ENCODE measurements at places on chromosomes 13 and 19. TPM values are rescaled to one million over a fixed set of nuclear protein-coding genes. Genes with fewer than 3 reads are reported as not detected.

CD209 gene
- not detected for total RNA-seq

STOML3 gene
- total RNA-seq: not detected

DYRK1B gene
- 15.4 TPM for total RNA-seq

RFXAP gene
- 1.3 TPM for total RNA-seq

RAB3D gene
- total RNA-seq: 24.0 TPM

ICAM5 gene
- 0.69 TPM for total RNA-seq

Data from bronchial smooth muscle cell (primary cell).